NCI-H460 (cell line): ENCODE measurements at places on chromosomes 16 and 17. TPM values are rescaled to one million over a fixed set of nuclear protein-coding genes. Genes with fewer than 3 reads are reported as not detected.

IGF2BP1 gene
- 0.09 and 0.15 TPM in 2 replicates for total RNA-seq

DNAH9 gene
- not detected in 2 replicates for total RNA-seq

ZNF771 gene
- total RNA-seq = 6.2 and 6.4 TPM in 2 replicates

ABCC3 gene
- 74.8 and 93.3 TPM in 2 replicates for total RNA-seq

MGAT5B gene
- total RNA-seq = 0.72 and 1.2 TPM in 2 replicates

NOG gene
- total RNA-seq = 0.49 and 0.57 TPM in 2 replicates

HAPSTR1 gene
- total RNA-seq = 59.1 and 67.1 TPM in 2 replicates

CMTR2 gene
- total RNA-seq = 21.9 and 28.0 TPM in 2 replicates

NPTX1 gene
- 0.67 and 0.69 TPM in 2 replicates for total RNA-seq

NTN3 gene
- 0.07 and 0.14 TPM in 2 replicates for total RNA-seq

ITGB4 gene
- total RNA-seq = 14.5 and 18.0 TPM in 2 replicates

CACNA1G gene
- total RNA-seq = 0.06 and 0.07 TPM in 2 replicates

HS3ST6 gene
- 0.97 and 1.2 TPM in 2 replicates for total RNA-seq

CCL1 gene
- not detected in 2 replicates for total RNA-seq

SLC35G6 gene
- not detected in 2 replicates for total RNA-seq

SENP3 gene
- 92.2 and 102 TPM in 2 replicates for total RNA-seq

KIF19 gene
- total RNA-seq = not detected in 2 replicates

BLMH gene
- total RNA-seq = 22.3 and 27.7 TPM in 2 replicates

HAS3 gene
- not detected in 2 replicates for total RNA-seq

GALNS gene
- 17.9 and 20.0 TPM in 2 replicates for total RNA-seq

SPNS1 gene
- 51.2 and 67.7 TPM in 2 replicates for total RNA-seq

LRRC46 gene
- total RNA-seq = 0.20 TPM in 1 of 2 replicates, not detected in the other

ZG16 gene
- total RNA-seq = not detected in 2 replicates

TTC19 gene
- total RNA-seq = 42.7 and 52.6 TPM in 2 replicates

TMEM204 gene
- total RNA-seq = not detected in 2 replicates

KRTAP2-3 gene
- total RNA-seq = not detected in 2 replicates

C16orf92 gene
- not detected in 2 replicates for total RNA-seq

SDR42E2 gene
- total RNA-seq = not detected in 2 replicates

KCNH6 gene
- not detected in 2 replicates for total RNA-seq

C1QTNF8 gene
- total RNA-seq = not detected in 2 replicates

TNK1 gene
- 3.5 and 3.9 TPM in 2 replicates for total RNA-seq

ACSM2A gene
- not detected in 2 replicates for total RNA-seq

CRYM gene
- not detected in 2 replicates for total RNA-seq

EVI2A gene
- total RNA-seq = not detected in 2 replicates

ADAD2 gene
- total RNA-seq = not detected in 2 replicates

GRIN2C gene
- not detected in 2 replicates for total RNA-seq

ZNF19 gene
- total RNA-seq = 2.3 and 2.6 TPM in 2 replicates

CCL7 gene
- total RNA-seq = not detected in 2 replicates

NOD2 gene
- total RNA-seq = 0.02 TPM in 1 of 2 replicates, not detected in the other

AKTIP gene
- total RNA-seq = 28.1 and 30.4 TPM in 2 replicates

DNAH17 gene
- total RNA-seq = 1.8 and 2.2 TPM in 2 replicates

MT1H gene
- total RNA-seq = not detected in 2 replicates

EMC6 gene
- total RNA-seq = 53.1 and 61.6 TPM in 2 replicates

MYH11 gene
- 0.02 TPM in 1 of 2 replicates, not detected in the other for total RNA-seq

LDHD gene
- 2.4 and 2.6 TPM in 2 replicates for total RNA-seq

CES3 gene
- total RNA-seq = 0.42 and 0.55 TPM in 2 replicates

CCL16 gene
- not detected in 2 replicates for total RNA-seq
